Glutamatergic neuron (in vitro differentiated cells): ENCODE measurements at places on chromosomes 5 and 9. TPM values are rescaled to one million over a fixed set of nuclear protein-coding genes. Genes with fewer than 3 reads are reported as not detected.

The TCF7 gene
- total RNA-seq: 5.8 TPM

The CCL21 gene
- not detected for total RNA-seq

The IFNB1 gene
- not detected for total RNA-seq

The PIP5KL1 gene
- 11.9 TPM for total RNA-seq

The ESM1 gene
- total RNA-seq: not detected

The PLPPR1 gene
- 7.4 TPM for total RNA-seq

The CEMIP2 gene
- 122 TPM for total RNA-seq

DNA sequence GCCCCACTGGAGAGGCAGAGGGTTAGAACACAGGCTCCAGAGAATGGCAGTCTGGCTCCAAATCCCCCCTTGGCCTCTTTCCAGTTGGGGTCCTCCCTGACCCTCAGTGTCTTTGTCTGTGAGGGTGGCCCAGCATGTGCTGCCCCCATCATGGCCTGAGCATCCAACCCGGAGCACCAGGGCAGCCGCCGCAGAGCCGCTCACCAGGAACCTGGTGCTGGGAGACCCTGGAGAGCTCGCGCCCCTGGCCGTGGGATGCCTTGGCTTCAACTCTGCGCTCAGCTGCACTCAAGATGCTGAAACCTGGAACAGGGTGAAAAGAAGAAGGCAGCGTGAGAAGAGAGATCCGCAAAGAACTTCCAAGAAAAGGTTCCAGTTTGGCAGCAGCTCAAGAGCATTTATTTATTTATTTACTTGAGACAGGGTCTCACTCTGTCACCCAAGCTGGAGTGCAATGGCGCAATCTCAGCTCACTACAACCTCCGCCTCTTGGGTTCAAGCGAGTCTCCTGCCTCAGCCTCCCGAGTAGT lies 3.8 kb downstream of the CCDC187 start:
- H3K27me3 ChIP-seq: peaks cover 3% of the 10 kb centered on the region
- no peak overlapping the region for H3K4me3 ChIP-seq
- H3K27ac ChIP-seq: no peak overlapping the region
- DNase-seq: no peak

- no peak overlapping the region for H3K4me3 ChIP-seq
- DNase-seq: no peak
- H3K27me3 ChIP-seq: peaks cover 11% of the 10 kb centered on the region
- H3K4me1 ChIP-seq: peaks cover 6% of the 10 kb centered on the region
- no peak overlapping the region for H3K27ac ChIP-seq
Measured at GRCh38 chr9:121288673-121289025, 20.7 kb downstream of the GSN start.

DNA sequence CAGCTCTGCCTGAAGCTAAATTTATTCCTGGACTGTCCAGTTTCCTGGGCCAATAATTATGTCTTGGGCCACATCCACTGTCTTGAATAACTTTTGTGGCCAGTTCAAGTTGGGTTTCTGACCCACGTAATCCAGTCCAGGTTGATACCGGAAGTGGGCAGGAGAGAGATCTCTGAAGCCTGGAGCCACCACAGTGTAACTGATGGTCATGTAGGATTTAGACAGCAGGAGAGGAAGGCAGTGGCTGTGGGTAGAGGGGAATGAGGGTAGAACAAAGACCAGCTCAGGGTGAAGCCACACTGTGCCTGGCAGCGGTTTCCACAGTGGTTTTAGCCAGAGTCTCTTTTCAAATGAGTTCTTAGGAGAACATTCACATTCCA lies 30.2 kb downstream of the SH3PXD2B start:
- H3K27me3 ChIP-seq: peaks cover 13% of the 10 kb centered on the region
- H3K36me3 ChIP-seq: peaks cover 6% of the 10 kb centered on the region
- no peak for DNase-seq
- H3K4me3 ChIP-seq: peak overlapping the region; percentile 18

DNA sequence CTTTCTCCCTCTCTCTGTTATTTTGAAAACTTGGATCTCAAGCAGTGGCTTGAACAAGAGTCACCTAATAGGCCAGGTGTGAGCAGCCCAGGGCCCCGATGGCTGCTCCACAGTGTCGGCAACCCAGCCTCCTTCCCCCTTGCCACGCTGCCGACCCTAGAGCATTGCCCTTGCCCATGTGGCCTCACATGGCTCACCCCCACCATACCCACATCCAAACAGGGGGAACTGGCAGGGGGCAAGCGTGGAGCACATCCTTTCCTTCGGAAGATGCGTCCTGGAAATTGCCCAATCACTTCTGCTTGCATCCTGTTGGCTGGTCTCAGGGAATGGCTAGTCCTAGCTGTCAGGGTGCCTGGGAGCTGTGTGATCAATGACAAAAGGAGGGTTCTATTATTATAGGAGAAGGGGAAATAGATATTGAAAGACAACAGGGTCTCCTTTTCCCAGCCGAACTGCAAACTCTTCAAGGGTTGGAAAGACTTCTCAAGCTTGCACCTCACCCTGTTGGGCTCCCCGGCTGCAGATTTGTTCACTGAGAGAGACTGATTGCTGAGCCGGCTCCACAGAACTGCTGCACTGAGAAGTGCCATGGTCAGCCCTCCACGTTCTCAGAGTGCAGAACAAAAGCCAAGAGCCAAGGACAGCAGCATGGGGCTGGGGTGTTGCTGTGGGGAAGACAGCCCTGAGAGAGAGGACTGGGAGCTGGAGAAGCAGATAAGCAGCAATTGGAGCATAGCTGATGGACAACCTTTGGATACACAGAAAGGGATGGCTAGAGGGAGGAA lies 8.3 kb upstream of the TIFAB start:
- peaks cover 8% of the 10 kb centered on the region for H3K4me1 ChIP-seq
- no peaks in the 10 kb centered on the region for H3K36me3 ChIP-seq
- DNase-seq: no peak
- H3K27me3 ChIP-seq: peaks cover 2% of the 10 kb centered on the region
- H3K4me3 ChIP-seq: no peak overlapping the region

- H3K36me3 ChIP-seq: peaks cover 1% of the 10 kb centered on the region
- DNase-seq: peak; percentile 22
- H3K4me1 ChIP-seq: peaks cover 6% of the 10 kb centered on the region
- no peaks in the 10 kb centered on the region for H3K27me3 ChIP-seq
- H3K4me3 ChIP-seq: no peak overlapping the region
Measured at GRCh38 chr5:103434057-103434456, 128.5 kb downstream of the NUDT12 start.

- no peak for DNase-seq
- peaks cover 28% of the 10 kb centered on the region for H3K4me1 ChIP-seq
Measured at GRCh38 chr5:32298059-32298415, 14.7 kb downstream of the MTMR12 start.

DNA sequence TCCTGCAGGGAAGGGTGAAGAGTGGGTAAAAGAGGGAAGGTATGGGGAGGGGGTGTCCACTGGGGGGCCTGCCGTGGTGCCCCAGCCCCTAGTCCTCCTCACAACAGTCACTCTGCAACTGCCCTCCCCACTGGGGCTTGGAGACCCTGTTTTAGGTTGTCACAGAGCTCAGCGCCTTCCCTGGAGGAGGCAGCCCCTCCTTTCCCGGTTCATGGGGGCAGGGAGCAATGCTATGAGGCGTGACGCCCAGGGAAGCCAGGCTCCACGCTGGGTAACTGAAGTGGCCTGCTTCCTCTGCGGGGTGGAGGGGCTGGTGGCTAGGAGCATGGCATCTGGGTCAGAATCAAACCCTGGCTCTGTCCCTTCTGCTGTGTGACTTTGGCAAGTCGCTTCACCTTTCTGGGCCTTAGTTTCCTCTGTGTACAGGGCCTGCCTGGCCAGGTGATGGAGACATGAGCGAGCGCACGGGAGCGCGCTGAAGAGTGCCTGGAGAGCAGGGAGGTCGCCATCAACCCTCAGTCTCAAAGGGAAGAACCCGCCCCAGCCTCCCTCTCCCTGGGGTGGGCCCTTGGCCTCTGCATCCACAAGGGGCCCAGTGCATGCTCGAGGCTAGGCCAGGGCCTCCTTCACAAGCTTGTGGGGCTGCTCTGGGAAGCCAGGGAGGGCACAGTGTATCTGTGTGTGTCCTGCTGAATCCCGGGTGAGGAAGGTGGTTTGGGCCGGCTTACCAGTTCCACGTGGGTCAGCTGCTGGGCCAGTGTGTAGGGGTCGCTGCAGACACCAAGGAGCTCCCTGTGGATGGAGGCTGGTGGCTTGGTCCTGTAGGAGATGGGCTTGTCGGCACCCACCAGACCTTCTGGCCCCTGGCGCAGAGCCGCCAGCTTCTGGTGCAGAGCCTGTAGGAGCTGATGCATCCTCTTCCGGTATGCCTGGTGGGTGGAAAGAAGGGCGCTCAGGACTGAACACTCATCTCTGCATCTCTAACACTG lies 56.4 kb upstream of the RNF130 start:
- peaks cover 24% of the 10 kb centered on the region for H3K4me1 ChIP-seq
- H3K27me3 ChIP-seq: peaks cover 11% of the 10 kb centered on the region
- no peak overlapping the region for H3K4me3 ChIP-seq
- H3K27ac ChIP-seq: no peak overlapping the region

GRCh38 chr5:104564530-104564929 lies 1001.9 kb upstream of the NUDT12 start:
- no peak for DNase-seq
- H3K27ac ChIP-seq: no peak overlapping the region
- H3K36me3 ChIP-seq: no peaks in the 10 kb centered on the region

DNA sequence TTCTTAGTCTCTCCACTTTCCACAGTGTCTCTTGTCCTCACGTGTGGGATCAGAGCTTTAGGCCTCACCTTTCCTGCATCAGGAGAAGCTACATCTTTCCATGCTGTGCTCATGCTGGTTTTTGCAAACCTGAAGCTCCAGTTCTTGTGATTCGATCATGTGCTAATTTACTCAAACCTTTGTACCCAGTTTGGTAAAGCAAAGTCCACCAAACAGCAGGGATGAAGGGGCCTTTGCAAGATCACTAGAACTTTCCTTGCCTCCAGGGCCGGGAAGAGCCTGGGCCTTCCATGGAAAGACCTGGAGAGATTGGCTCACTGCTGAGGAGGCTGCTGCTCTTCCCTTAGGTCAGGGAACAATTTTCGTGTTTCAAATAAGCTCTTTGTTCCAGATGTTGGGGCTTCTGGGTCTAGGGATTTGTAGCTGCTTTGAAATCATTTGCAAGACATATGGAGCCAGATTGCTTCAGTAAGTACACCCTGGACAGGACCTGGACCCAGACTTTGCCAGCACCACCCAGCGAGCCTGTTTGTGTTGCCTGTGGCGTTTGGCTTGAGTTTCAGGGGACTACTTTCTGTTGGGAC lies 18.7 kb upstream of the SPATA31E1 start:
- H3K27me3 ChIP-seq: peaks cover 3% of the 10 kb centered on the region
- DNase-seq: no peak
- H3K27ac ChIP-seq: no peak overlapping the region

DNA sequence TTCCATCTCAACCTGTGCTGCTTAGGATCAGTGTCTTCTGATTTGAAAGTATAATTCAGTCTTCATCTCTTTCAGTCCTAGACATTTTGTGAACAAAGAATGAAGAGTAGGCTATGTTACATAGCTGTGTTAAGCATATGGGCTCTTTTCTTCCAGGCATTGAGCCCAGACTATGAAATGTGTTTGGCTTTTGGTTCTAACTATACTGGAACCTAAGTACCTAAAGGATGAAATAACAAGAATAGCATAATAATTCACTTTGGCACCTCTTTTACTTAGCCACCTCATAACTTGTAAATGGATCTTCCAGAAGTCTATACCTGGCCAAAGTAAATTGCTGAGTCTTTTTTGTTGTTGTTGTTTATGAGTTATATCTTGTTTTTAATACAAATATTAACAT lies 71.4 kb downstream of the SLF1 start:
- no peak for DNase-seq
- H3K4me3 ChIP-seq: no peak overlapping the region

DNA sequence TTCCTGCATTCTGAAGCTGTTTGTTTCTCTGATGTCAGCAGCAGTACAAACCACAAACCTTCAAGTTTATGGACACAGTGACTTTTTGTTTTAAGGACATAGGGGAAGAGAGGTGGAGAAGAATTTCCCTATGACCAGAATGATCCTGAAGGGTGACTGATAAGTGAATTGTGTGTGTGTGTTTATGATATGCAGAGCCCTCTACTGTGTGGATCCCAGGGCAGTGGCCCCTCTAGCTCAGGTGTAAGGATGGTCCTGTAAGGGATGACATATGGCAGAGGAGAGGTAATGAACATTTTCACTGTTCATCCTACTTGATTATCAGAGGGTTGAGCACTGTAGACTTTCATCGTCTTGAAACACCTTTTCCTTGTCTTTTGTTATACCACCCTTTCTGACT lies 30.6 kb upstream of the TMED7 start:
- no peaks in the 10 kb centered on the region for H3K4me1 ChIP-seq
- H3K27ac ChIP-seq: no peak overlapping the region
- H3K27me3 ChIP-seq: no peaks in the 10 kb centered on the region
- peaks cover 11% of the 10 kb centered on the region for H3K36me3 ChIP-seq
- no peak overlapping the region for H3K4me3 ChIP-seq
